ENCODE measurements at places on chromosomes 5 and 9. TPM values are rescaled to one million over a fixed set of nuclear protein-coding genes. Genes with fewer than 3 reads are reported as not detected.

The FOXD4L5 gene
- 0.38 TPM for total RNA-seq

The FAM174A gene
- total RNA-seq, result 20.5 TPM

The CA9 gene
- total RNA-seq, result not detected

- H3K4me3 ChIP-seq, result peak overlapping the region; percentile 87
- DNase-seq, result peak; percentile 84
- no peaks in the 10 kb centered on the region for H3K36me3 ChIP-seq
- H3K4me1 ChIP-seq, result peaks cover 6% of the 10 kb centered on the region
Measured at GRCh38 chr9:69122082-69122548, 52.0 kb upstream of the TJP2 start.

DNA sequence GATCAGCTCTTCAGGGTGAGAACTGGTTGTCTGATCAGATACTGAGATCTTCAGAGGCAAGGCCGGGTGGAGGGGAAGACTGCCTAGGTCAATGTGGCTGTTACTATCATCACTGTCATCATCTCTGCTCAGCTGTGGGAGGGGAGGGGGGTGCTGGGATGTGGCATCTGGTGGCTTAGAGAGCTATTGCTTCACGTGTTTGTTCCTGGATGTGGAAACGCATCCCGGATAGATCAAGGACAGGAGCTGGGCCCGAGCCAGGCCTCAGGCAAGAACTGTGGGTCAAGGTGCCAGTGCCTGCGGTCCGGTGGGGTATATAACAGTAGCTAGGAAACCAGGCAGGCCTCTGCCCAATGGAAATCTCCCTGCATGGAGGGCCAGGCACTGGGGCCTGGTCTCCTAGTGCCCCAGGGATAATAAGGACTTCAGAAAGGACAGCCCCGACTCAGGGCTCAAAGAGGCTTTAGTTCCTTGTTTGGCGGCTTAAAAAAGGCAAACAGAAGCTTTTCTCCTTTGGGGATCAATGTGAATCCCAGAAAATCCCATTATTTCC lies 30.3 kb upstream of the TIFAB start:
- no peak overlapping the region for H3K4me3 ChIP-seq
- DNase-seq, result no peak
- no peaks in the 10 kb centered on the region for H3K36me3 ChIP-seq
- H3K4me1 ChIP-seq, result no peaks in the 10 kb centered on the region
- H3K27ac ChIP-seq, result no peak overlapping the region

All from lower lobe of right lung (tissue), 2 donors.